Activated CD8-positive, alpha-beta memory T cell treated with anti-CD3 and anti-CD28 coated beads, Interleukin-2, amount 10 ng/mL, durations not matched to agents 7 days and 5 days (primary cell): ENCODE measurements at places on chromosomes 7 and 10.

DNA sequence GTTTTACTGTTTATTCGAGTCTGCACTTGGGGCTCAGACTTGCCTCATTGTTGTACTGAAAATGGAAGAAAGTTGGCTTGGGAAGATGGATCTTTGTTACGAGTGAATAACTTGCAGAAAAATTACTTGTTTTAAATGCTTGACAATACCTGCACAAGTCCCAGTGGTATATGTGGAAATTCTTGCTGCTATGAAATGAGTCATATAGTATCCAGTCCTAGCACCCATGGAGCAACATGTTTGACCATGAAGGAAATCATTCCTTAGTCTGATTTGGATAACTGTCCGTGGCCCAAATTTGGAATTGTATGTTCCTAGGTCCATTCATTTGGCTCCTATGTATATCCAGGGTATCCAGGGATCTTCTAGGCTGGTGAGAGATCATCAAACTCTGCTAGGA, 1096.8 kb downstream of the KCNMA1 start:
- no peak for DNase-seq

DNA sequence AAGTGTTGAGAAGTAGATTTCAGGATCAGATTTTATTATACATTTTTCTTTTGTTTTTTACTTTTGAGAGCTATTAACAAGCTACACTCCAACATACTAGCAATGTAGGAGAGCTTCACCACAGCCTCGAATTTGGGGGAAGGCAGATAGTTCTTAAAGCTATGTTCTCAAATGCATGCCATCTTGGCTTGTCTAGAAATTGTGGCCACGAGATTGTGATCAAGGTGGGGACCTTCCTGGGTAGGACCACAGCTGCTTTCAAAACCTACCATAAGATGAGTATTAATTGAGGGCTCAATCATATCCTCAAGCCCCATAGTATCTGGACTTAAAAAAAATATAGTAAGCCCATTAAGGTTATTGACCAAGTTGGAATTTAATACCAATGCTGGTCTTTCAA, 27.9 kb upstream of the JAZF1 start:
- no peak for DNase-seq

DNA sequence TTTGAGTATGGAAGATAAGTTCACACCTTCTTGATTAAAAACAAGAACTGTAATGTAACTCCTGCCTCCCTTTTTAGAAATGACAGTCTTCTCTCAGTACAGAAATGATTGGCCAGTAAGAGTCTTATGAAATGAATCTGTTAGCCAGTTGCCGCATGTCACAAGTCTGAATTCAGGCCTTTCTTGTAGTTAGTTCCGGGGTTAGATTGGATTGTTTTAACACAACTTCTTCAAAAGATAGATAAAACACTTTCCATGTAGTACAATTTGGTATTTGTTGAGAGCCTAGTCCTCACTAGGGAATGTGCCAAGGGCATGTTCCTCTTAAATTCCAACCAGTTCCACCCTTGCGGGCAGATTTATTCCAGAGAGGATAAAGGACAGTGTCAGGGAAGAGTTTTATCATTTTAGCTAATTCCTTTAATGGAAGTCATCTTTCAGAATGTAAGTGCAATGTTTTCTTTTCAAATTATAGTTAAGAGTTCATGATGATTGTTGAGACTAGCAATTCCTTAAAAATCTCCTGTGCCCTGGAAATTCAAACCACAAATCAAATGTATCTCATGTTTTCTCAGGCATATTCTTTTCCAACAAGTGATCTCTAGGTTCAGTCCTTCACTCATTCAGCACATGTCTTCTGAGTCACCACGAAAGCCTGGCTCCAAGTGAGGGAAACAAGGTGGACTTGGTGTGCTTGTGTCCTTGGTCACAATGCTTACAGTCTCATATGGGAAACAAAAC, 4.1 kb downstream of the FHIP2A start:
- DNase-seq = no peak

DNA sequence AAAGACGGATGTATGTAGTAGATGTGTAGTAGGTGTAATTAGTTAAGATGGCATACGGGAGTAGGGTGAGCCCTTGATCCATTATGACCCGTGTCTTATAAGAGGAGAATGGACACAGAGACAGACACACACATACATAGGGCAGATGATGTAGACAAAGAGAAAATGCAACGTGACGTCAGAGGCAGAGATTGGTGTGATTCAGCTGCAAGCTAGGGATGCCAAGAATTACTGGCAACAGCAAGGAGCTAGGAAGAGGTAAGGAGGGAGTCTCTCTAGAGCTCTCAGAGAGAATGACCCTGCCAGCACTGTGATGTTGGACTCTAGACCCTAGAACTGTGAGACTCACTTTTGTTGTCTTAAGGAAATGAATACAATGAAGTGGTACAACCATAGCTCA, 247.0 kb upstream of the HABP2 start:
- DNase-seq = no peak

GRCh38 chr7:110977127-110977737, 113.7 kb upstream of the LRRN3 start:
- DNase-seq = no peak

DNA sequence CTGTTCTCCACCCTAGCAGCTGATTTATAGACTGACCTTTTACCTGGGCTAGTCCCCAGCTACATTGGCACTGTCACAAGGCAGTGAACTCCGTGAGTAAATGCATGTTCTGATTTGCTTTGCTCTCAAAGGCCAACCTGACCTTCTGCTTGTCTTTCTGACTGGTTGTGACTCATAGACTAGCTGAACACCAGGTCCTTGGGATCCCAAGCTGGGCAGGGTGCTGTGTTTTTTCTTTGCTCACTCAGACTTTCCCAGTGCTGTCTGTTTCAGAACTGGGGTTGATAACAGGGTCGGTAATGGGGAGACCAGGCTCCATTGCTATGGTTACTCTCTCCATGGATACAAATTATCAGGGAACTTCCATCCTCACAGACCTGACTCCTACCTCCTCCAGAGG, 35.0 kb downstream of the EVX1 start:
- no peak for DNase-seq

- no peak for DNase-seq
Measured at GRCh38 chr7:84362828-84363227, 168.2 kb upstream of the SEMA3A start.

DNA sequence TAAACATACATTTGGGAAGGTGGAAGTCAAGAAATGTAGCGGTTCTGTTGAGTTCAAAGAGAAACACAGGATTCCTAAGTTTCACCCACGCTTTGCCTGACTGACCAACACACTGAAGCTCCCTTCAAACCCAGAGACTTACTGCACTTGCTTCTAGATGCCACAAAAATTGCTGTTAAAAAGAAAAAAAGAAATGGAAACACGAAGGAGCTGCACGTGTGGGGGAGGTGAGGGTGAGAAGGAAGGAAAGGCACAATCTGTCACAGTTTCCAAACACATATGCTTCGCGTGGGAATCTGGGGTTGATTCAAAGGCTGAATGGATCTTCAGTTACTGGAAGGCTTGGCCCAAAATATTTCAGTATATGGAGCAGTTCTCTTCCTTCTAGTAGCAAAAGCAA, 495.6 kb downstream of the DNAJB6 start:
- DNase-seq = no peak

- no peak for DNase-seq
Measured at GRCh38 chr7:76267107-76267893, 35.2 kb upstream of the HSPB1 start.

DNA sequence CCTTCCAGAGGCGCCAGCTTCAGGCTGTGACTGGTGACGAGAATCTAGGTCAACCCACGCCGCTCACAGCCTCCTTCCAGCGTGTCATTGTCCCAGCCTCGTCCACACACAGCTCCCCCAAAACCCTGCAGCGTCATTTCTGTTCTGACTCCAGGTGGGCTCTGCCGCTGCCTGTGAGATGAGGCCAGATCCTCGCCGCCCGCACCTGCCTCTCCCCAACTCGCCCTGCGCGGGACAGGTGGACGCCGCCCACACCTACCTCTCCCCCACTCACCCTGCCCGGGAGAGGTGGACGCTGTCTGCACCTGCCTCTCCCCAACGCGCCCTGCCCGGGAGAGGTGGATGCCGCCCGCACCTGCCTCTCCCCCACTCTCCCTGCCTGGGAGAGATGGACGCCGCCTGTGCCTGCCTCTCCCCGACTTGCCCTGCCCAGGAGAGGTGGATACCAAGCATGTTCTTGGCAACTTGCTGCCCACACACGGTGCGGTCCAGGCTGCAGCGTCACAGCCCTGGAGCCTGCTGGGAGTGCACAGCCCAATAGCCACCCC, 32.0 kb upstream of the CFAP46 start:
- DNase-seq = no peak

- no peak for DNase-seq
Measured at GRCh38 chr10:132467464-132468149, 70.0 kb upstream of the INPP5A start.

DNA sequence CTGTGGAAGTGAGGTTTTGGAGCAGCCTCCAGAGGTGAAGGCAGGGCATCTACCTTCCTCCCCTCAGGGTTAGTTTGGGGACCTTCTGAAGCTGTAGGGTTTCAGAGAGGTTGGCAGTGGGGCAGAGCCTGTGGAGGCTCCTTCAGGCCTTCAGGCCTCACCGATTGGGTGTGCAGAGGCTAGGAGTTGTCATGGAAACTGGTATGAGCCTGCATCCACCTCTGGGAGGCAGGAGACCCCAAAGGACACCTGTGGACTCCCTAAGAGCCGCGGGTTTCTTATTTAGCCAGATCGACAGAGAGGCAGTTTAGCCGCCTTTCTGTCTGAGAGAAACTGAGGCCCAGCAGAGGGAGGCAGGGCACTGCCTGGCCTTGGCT, 2.0 kb downstream of the LZTS2 start:
- no peak for DNase-seq

DNA sequence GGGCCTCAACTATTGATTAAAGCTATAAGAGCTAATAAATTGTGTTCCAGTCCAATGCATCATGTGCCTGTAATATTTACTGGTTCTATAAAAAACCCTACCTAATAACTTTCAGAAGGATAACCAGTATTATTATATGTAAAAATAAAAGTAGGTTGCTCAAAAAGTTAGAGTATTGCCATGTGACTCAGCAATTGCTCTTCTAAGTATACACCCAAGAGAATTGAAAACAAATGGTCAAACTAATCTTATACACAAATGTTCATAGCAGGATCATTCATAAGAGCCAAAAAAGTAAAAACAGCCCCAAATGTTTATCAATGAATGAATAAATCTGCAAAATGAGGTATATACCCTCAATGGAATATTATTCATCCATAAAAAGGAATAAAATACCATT, 89.5 kb upstream of the TES start:
- no peak for DNase-seq

DNA sequence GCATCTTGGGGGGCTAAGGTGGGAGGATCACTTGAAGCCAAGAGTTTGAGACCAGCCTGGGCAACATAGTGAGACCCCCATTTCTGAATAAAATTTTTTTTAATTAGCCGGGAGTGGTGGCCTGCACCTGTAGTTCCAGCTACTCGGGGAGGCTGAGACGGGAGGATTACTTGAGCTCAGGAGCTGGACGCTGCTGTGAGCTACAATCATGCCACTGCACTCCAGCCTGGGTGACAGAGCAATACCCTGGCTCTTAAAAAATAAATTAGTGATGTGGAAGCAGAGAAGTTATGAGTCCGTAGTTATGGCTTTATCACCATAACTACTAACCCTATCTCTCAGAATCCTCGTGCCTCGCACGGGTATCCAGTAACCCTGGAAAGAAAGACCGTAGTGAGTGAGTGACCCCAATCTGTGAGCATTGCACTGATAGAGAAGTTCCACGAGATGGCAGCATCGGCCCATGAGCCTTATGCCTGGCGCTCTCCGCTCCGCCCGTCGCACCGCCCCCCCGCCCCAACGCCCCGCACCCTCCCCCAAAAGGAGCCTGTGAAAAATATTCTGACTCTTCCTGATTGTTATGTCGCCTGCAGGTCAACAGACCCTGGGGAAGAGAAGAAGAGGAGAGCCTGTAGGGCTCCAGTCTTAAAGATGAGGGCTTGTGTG, 4.9 kb upstream of the SLC29A3 start:
- DNase-seq = peak; percentile 59

DNA sequence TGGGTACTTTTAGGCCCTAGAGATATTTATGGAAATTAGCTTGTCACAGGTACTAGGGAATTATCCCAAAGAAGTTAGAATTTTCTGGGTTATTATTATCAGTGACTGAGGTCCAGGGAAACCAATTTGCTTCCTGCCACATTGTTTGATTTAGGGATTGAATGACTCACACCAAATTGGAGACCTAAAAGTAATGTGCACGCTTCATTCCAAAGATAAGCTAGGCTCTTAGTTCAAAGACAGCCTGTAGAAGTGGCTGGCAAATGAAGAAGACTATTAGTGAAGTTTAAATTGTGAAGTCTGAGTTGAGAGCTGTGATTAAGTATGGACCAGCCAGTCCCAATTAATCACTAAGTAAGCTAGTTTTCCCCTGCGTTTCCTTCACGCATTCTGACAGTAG, 188.1 kb upstream of the MYO3A start:
- no peak for DNase-seq

GRCh38 chr7:113368256-113368655, 249.9 kb upstream of the SMIM30 start:
- no peak for DNase-seq

DNA sequence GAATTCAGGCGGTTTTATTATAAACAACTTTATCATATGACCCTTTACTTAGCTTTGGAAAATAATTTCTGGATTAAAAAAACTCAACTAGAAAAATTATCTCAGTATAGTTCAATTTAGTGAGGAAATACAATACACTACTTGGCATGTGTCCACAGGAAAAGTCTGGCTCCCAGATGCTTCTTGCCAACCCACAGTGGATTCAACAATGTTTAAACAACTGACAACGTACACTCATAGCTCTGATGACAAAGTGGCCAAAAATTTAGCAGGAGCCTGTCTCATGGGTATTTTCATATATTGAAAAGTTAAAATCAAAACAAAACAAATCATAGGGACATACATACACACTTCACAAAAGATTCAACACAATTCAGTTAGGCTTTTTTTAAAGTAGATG, 158.8 kb downstream of the SKAP2 start:
- no peak for DNase-seq

DNA sequence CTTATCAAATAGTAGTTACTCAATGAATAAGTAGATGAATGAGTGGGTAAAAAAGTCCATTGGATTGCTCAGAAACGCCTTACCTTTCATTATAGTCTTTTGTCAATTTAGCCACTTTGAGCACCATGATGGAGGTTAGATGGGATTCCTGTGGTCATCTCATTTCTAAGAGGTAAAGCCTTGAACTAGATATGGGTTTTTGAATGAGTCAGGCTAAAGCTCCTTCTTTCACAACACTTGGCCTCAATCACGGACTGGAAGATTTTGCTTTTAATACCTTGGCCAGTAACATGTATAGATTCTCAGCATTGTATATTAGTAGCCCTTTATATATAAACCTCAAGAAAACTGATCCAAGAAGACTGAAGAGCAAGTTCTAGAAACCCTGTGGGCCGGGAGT, 99.7 kb upstream of the CCDC6 start:
- DNase-seq = no peak
